Activated naive CD8-positive, alpha-beta T cell treated with anti-CD3 and anti-CD28 coated beads for 36 hours (primary cell): ENCODE measurements at places on chromosomes 2 and 18. TPM values are rescaled to one million over a fixed set of nuclear protein-coding genes. Genes with fewer than 3 reads are reported as not detected.

MFF gene
- 69.7 TPM for total RNA-seq

WNT10A gene
- total RNA-seq = 6.8 TPM

ALKAL2 gene
- not detected for total RNA-seq

GPR45 gene
- not detected for total RNA-seq

COL3A1 gene
- total RNA-seq = not detected

BBS5 gene
- total RNA-seq = 5.0 TPM

COBLL1 gene
- 0.28 TPM for total RNA-seq

IL36A gene
- total RNA-seq = not detected

ST6GAL2 gene
- total RNA-seq = not detected

IL1F10 gene
- total RNA-seq = not detected

CNDP1 gene
- total RNA-seq = not detected

MYCN gene
- not detected for total RNA-seq

IL1R2 gene
- 0.21 TPM for total RNA-seq

PLCL1 gene
- total RNA-seq = 0.22 TPM

LOXL3 gene
- total RNA-seq = 1.9 TPM
